Stimulated activated CD8-positive, alpha-beta memory T cell treated with anti-CD3 and anti-CD28 coated beads, Interleukin-4, amount 100 ng/mL, for 1 hour (primary cell): ENCODE measurements at places on chromosomes 6 and 20.

DNA sequence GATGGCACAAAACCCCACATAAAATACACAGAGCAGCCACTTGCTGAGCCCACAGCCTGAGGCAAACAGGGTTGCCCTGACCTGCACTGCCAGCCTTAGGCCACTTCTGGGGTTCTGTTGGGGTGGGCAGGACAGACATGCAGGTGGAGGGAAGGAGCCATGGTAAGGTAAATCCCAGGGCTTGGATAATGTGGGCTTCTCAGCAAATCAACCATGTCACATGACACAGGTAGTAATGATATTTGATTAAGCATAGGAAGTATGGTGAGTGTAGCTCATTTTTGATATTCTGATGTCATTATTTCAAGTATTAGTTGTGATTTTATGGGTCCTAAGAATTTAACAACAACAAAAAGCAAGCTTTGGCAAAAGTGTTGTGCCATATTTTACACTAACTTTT is 124.6 kb downstream of the FOXA2 start:
- DNase-seq, result no peak

- DNase-seq, result peak; percentile 24
Observed at GRCh38 chr6:52574709-52575501, 2.0 kb downstream of the TRAM2 start.

- no peak for DNase-seq
Observed at GRCh38 chr6:72589096-72589495, 32.8 kb upstream of the KCNQ5 start.

DNA sequence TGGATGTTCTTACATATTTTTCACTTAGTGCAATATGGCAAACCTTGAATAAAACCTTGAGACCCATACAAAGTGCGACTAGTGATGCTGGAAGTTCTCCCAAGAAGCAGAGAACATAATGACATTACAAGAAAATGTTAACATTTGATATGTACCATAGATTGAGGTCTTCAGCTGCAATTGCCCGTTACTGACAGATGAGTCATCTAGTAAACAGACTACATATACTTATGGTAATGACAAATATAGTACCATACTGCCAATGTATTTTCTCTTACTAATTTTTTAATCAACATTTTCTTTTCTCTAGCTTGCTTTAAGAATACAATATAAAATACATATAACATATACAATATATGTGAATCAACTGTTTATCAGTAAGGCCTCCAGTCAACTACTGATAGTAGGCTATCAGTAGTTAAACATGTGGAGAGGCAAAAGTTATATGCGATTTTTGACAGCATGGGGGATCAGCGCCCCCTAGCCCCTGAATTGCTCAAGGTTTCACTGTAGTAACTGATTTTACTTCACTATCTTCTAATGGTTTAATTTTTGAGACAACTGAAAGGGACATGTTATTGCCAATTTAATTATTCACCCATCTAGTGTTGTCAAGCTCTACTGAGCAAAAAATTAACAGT is 166.7 kb upstream of the ADGRB3 start:
- no peak for DNase-seq

GRCh38 chr6:169452117-169452868 is 198.6 kb upstream of the THBS2 start:
- DNase-seq, result no peak

DNA sequence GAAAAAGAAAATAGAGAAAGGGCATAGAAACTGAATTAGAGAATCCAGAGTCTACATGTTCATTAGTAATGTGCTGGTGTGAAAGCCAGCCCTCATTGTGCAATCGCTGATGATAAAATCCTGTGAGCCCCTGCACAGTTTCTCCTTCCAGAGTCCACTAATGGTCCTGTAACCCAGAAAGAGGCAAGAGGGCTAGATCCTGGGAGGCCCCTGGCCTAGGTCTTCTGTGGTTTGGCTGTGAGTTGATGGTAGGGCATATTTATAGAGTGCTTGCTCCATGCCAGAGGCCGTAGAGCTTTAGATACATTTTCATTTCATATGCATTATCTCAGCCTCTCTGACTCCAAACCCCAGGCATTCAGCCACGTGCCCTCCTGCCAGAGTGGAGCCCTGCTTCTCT is 94.9 kb upstream of the MTHFD1L start:
- DNase-seq, result no peak

DNA sequence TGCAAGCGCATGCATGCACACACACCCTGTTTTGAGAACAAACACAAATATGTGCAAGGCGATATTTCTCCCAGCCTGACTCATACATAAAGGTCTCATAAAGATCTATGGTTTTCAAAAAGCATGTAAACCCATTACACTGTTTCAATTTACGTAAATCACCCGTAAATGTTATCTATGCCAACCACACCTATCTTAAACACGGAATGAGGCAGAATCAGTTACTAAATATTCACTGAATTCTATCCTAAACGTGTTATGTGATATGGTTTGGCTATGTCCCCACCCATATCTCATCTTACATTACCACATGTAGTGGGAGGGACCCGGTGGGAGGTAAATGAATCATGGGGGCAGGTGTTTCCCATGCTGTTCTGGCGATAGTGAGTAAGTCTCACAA is 621.6 kb downstream of the KIF16B start:
- DNase-seq, result no peak

DNA sequence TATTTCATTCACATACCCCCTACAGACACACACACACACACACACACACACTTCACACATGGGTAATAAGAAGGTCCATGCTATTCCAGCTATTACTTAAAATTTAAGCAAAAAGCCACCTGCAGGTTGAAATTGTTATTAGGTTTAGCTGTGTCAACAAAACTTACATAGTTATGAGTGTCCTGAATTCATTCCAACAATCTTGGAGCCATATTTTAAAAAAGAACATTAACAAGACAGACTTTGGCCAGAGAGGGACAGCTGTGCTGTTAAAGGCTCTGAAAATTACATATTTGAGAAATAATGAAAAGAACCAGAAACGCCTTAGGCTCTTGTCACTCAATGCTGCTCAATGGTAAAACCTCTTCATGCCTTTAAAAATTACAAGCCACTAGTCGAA is 455.3 kb downstream of the EPM2A start:
- no peak for DNase-seq

- DNase-seq, result no peak
Observed at GRCh38 chr6:169960886-169961611, 209.6 kb downstream of the ERMARD start.

- DNase-seq, result no peak
Observed at GRCh38 chr6:44554861-44555260, 167.4 kb downstream of the CDC5L start.

- no peak for DNase-seq
Observed at GRCh38 chr6:144583614-144583954, 298.4 kb downstream of the UTRN start.

DNA sequence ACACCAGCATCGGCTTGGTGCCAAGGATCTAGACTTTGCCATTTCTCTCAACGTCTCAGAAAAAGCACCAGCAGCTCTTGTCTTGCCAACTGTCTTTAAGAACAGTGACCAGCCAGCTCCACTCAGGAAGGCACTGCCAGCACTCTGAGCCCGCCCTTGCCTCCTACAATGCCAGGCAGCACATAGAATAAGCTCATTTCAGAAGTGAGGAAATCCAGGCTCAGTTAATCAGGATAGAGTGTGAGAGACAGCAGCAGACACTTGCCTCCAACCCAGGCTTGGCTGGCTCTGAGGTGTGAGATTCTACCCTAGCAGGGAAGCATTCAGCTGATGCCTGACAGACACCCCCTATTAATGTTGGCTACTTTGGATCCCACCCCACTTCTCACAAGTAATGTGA is 4.3 kb upstream of the SYNDIG1 start:
- no peak for DNase-seq

DNA sequence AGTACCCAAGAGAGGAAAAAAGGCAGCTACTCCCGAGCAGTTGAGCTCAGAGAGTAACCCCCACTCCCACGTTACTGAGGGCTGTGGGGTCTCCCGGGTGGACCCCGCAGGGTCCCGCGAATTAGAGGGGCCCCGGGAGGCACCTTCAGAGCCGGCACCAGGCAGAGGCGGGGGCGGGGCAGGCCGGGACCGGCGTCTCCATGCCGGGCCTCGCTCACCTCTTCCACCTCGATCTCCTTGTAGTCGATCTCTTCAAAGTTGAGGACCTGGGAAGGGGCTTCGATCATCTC is 381 bp downstream of the MAP3K7 start:
- DNase-seq, result peak; percentile 5

DNA sequence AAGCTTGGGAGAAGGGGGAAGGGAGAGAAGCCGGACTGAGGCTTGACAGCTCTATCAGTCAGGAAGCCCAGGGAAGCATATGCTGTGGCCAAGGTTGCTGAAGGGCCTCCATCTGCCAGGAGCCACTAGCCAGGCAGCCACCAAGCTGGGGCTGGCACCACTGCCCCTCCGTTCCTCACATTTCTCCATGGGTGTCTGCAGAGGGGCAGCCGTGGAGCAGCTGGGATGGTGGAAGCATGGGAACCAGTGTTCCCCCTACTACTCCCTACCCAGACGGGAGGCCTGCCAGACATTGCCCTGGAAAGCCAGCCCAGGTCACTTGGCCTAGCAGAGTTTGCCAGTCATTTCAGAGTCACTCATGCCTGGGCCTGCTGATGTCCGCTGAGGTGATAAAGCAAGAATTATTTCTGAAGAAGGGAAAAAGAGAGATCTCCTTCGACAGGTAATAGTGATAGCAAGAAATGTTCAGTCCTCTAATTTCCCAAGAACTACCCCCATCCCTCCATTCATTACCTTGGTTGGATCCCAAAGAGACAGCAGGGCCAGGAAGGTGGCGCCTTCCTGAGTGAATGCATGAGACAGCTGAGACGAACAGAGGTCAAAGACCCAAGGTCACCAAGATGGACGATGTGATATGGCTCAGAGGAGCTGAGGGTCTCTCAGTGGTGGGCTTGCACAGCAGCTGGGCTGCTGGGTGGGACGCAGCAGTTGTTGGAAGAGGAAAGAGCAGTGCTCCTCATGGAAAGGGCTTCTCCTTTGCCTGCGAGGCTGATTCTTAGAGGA is 21.9 kb downstream of the SNPH start:
- DNase-seq, result no peak

GRCh38 chr20:20399531-20400500 is 31.9 kb downstream of the INSM1 start:
- no peak for DNase-seq

DNA sequence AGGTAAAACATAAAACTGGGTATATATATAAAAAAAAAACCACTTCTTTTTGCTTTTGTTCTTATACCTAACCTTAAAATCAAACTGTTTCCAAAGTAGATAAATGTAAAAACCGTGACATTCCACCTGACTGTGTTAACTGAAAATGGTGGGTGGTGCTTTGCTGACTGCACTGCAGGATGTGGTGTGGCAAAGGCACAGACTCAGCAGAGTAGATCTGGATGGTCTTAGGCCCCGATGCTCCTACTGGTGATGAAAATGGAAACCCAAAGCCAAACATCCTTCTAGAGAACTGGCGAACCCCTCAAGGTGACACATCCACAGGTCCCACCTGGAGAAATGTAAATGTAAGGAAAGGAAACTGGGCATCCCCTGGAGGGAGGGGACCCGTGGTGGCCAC is 8.9 kb downstream of the TGIF2 start:
- no peak for DNase-seq

DNA sequence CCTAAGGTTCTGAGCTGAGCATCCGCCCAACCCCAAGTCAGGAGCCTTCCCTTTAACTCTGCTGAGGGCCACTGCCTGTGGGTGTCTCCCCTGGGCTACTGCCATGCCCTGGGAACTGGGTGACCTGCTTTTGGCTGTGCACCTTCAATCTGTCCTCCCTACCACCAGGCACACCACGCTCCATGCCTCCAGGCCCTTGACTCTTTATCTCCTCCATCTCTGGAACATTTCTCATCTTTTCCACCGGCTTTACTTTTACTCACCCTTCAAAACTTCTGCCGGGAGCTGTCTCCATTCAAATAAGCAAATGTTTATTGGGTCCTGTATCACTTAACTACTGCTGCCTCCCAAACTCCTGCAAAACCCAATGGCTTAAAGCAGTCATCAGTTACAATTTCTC is 83.3 kb upstream of the NHSL1 start:
- DNase-seq, result no peak

DNA sequence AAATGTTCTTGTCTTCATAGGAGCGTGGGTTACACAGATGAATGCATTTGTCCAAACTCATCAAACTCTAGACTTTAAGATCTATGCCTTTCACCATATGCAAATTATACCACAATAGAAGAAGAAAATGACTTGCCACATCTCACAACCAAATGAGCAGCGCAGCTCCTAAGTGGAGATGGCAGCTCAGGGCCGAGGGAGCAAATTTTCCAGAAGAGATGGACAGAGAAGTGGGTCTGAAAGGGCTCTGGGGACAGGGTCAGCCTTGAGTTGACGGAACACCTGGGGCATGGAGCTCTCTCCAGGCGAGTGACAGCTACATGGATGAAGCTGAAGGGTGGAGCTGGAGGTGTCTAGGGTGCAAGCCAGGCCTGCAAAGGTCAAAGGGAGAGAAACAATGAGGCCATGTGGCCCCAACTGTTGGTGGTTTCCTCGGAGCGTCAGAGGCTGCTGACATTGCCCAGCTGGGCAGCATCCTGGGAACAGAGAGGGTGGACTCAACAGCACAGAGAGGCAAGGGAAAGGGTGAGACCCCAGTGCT is 228.3 kb downstream of the NRN1 start:
- no peak for DNase-seq

DNA sequence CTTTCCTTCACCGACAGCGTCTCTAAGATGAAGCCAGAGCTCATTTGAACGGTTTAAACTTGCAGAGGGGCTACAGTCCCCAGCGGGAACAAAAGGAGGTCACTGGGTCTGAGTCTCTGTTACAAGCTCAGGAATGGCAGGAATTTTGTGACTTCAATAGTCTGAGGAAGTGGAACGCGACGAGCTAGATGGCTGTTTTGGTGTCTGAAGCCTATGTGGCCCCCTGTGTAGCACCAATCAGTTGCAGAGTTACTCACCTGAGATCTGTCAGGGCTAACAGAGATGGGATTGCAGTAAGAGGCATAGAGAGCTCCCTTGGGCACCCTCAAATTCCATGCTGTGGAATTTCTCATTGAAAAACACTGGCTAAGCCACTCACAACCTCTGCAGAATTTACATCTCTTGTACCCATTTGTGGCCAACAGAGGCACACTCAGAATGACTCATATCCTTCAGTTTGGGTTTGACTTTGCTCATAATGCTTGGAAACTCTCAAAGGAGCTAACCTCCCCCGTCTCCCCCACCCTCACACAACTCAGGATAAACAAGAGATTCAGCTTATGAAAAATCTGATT is 7.1 kb upstream of the TCP11 start:
- DNase-seq, result no peak

GRCh38 chr20:49185071-49185761 is 2.9 kb downstream of the STAU1 start:
- no peak for DNase-seq

DNA sequence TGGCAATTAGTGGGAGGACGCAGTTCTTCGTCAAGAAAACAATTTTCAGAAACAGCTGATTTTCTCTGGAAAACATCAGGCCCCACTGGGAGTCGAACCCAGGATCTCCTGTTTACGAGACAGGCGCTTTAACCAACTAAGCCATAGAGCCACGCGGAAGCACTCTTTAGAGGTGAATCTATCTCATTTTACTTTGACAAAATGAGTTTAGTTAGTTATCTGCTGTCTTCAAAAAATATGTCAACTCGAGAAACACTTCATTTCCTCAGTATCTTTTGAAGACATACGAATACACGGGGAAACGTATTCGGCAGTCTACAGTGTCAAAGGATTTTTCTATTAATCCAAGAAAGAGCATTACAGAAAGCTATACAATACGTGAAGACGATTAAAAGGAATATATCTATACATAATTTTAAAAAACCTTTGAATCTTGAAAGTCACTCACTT is 26.7 kb downstream of the GPX6 start:
- DNase-seq, result no peak
